IPS DF 6.9 (cell line): ENCODE measurements at places on chromosomes 4 and X.

GRCh38 chrX:136183917-136184316 is 36.6 kb downstream of the FHL1 start:
- DNase-seq, result no peak

DNA sequence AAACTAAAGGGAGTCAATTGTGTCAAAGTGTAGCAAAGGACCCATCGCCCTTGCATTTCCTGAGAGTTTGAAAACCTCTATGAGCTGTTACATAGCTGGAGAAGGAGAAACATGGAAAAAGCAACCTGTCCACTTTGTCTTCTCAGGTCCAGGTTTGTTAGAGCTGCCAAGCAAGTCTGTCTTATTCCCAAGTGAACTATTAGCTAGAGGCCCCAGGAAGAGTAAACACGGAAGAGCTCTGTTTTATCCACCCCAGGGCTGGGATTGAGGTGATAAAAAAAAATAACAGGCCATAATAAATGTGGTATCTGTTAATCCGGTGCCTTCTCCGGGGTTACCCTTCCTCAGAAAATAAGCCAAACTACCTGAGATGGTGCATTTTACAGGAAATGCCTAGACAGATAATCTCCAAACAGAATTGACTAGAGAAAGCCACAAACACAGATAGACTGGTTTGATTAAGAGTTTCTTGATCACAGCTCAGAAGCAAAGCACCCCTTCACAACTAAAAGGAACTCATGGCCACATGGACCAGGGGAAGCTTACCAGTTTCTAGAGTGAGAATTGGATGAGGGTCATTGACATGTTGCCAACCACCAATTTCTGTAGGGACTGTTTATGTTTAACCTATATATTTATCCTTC is 35.9 kb upstream of the RELL1 start:
- no peak for DNase-seq

- no peak for DNase-seq
Observed at GRCh38 chr4:128757712-128758111, 51.8 kb upstream of the JADE1 start.

- no peak for DNase-seq
Observed at GRCh38 chr4:113106108-113106507, 56.7 kb downstream of the ANK2 start.

DNA sequence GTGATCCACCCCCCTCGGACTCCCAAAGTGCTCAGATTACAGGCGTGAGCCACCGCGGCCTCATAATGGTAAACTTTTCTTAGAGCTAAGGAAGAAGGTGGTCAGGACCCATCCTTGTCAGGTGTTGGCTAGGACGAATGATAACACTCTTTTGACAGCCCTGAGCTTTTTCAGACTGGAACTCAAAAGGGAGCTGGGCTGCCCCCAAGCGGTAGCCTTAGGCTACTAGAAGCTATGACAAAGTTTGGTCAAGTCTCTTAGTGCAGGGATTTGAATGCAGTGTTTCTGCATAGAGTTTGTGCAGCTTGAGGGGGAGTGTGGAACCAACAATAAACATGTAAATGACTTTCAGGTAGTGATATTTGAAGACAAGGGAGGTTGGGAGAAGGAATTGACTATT is 11.8 kb upstream of the HSD17B10 start:
- no peak for DNase-seq

GRCh38 chr4:48169636-48170035 is 35.6 kb upstream of the TXK start:
- DNase-seq, result no peak

GRCh38 chrX:121231566-121232358 is 184.4 kb downstream of the GLUD2 start:
- DNase-seq, result no peak

DNA sequence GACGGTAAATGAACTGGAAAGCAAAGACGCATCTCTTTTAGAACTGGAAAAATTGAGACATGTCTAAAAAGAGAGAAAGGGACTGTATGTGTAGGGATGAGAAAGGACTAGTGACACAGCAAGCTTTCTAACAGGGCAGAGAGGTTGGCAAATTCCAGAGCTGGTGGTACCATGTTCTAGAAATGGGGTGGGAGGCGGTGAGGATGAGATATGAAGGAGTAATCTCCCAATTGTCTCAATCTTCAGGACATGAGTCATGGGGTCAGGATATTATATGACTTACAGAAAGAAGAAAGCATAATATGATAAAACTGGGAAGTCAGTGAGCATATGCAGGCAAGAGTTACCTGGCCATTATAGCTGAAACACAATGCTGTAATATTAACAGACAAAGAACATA is 14.2 kb downstream of the TAB3 start:
- DNase-seq, result no peak

GRCh38 chrX:101485212-101485949 is at the start of gene ARMCX4:
Gene ARMCX4, plus strand, starts transcription at chrX:101485456. Its CDS starts 3,134 bp downstream, at chrX:101488590.
- DNase-seq, result no peak

GRCh38 chrX:38402118-38402517 is 49.7 kb downstream of the OTC start:
- no peak for DNase-seq

GRCh38 chrX:131746491-131746968 is 202.7 kb downstream of the OR13H1 start:
- no peak for DNase-seq

- peak; percentile 20 for DNase-seq
Observed at GRCh38 chrX:15675490-15675921, 10.9 kb upstream of the CLTRN start.

DNA sequence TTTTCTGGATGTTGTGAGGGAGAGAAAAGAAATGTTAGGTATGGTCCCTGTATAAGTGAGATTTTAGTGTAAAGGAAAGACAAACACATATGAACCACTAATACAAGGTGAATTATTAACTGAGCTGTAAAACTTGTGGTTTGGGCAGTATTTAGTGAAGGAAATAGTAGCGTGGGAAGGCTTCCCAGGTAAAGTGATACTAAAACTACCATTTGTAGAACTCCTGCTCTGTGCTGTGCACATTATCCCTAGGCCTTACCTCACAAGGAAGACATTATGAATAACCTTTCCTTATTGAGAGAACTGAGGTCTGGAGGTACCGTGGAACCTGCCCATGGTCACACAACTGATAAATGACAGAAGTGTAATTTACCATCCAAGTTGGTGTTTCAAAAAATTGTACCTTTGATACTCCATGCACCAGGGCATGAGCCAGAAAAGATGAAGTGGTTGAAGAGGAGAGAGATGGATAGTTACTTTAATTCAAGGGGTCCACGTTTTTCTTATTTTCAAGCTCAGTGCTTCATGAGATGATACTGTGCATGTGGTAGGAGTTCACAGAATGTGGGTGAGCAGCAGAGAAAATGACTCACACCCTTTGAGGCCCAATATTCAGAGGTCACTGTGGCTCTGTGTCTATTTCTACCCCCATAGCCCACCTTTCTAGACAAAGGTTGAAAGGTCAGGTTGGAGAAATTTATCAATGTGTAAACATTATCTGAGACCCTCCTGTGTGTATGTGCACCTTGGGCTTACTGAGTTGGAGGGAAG is 2.6 kb upstream of the VSIG4 start:
- no peak for DNase-seq

DNA sequence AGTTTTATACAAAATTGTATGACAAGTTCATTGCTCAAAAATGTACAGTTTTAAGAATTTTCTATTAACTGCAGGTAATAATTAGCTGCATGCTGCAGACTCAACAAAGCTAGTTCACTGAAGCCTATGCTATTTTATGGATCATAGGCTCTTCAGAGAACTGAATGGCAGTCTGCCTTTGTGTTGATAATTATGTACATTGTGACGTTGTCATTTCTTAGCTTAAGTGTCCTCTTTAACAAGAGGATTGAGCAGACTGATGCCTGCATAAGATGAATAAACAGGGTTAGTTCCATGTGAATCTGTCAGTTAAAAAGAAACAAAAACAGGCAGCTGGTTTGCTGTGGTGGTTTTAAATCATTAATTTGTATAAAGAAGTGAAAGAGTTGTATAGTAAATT is 131.0 kb downstream of the TET2 start:
- no peak for DNase-seq

DNA sequence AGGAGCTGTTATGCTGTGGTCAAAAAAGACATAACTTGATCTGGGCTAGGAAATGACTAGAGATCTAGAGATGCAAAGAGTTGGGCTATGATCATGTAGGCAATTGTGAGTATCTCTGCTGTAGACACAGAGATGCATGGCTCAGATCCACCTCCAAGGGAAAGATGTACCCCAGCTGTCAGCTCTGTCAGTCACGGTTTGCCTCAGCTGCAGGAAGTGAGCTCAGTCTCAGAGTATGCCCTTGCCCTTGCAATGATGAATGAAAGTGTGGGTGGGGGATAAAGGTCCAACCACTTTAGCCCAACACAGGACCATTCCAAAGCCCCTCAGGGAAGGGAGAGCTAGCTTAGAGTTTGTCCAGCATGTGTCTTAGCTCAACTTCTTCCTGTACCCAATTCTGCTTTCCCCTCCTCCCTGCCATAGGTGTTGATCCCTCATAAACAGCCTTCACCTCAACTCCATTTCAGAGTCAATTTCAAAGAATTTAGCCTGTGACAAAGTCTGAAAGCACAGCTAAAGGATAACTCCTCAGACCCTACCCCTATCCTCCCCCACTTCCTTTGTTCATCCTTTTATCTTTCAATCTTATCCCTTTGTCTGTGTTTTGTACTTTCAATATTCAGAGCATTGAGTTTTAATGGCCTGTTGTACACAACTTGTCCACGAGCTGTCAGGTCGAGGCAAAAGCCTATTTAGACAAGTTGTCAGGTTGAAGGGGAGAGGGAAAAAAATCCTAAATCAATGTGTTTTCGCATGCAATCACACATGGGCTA is 90.6 kb downstream of the MID1IP1 start:
- no peak for DNase-seq

GRCh38 chr4:120725639-120726580 is 196.6 kb downstream of the PRDM5 start:
- no peak for DNase-seq

- DNase-seq, result no peak
Observed at GRCh38 chr4:184344435-184344834, 126.8 kb upstream of the ENPP6 start.

DNA sequence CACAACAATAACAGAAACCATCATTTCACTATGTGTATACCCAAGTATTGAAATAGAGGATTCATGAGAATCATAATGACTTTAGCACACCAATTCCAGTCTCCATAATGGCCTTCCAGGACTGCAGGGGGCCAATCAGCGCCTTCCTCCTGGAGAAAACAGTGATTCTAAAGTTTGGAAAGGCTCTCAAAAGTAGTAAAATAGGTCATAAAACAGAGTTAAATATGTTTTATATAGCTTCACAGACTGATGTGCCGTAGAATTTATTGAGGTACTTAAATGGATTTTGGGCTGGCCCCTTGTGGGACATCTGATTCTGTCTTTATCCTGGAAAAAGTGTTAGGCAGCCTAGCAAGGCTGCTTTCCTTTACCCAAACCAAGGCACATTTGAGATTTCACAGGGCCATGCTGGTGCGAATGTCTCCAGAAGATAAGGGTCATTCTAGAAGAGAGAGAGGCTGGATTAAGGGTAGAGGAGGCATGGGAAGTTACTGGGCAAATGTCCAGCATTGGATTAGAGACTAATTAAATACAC is 543.9 kb downstream of the GALNTL6 start:
- no peak for DNase-seq

GRCh38 chrX:74450803-74451449 is 29.6 kb downstream of the SLC16A2 start:
- DNase-seq, result no peak

- no peak for DNase-seq
Observed at GRCh38 chr4:90970021-90970420, 842.8 kb downstream of the CCSER1 start.

- no peak for DNase-seq
Observed at GRCh38 chr4:75907966-75908365, 5.7 kb upstream of the PPEF2 start.

- peak; percentile 18 for DNase-seq
Observed at GRCh38 chr4:30847167-30847566, 127.0 kb downstream of the PCDH7 start.

- DNase-seq, result no peak
Observed at GRCh38 chrX:103503163-103503852, 16.0 kb downstream of the RAB40A start.

DNA sequence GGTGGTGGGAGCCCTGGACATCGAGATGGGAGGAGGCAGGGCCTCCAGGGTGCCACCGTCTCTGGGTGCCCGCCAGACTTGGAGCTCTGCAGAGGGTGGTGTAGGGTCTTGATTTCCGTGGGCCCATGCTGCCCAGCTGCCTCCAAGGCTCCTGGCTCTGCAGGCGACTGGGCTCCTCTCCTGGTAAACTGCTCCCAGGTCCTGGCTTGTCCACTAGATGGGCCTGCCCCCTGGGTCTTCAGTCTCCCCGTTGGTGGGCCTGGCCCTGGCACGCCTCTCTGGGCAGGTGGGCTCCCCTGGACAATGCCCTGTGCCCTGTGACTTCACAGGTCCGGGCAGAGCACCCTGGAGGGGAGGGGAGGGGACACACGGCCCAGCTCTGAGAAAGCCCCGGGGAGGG is 7.7 kb downstream of the FGFR3 start:
- DNase-seq, result no peak

DNA sequence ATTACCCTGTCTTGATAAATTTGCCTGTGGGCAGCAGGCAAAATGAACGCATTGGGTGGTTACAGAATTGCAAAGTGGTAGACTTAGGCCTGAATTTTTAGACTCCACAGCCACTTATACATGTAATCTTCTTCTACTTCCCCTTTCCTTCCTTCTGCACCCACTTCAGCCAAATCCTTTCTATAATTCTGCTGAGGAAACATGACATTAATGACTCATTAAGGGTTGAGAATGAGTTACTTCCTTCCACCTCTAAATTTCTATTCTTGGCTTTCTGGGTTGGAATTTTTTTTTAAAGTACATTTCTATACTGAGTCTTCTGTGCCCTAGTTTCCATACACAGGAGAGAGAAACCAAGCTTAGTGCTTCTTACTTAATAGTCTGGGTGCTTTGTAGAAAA is 10.1 kb downstream of the PAPSS1 start:
- no peak for DNase-seq

DNA sequence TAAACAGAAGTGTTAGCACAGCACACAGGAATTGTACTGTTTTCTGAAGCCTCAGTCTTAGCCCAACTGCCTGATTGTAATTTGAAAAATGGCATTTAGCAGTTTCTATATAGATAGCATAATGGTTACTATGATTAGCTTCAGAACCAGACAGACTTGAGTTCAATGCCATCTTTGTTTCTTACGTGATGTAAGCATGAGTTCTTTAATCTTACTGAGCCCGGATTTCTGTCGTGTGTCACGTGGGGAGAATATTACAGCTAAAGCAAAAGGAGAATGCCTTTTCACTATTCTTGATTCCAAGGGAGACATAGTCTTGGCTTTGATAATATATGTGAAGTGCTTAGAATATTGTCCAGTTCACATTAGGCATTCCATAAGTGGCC is 407.3 kb downstream of the STIM2 start:
- DNase-seq, result no peak

DNA sequence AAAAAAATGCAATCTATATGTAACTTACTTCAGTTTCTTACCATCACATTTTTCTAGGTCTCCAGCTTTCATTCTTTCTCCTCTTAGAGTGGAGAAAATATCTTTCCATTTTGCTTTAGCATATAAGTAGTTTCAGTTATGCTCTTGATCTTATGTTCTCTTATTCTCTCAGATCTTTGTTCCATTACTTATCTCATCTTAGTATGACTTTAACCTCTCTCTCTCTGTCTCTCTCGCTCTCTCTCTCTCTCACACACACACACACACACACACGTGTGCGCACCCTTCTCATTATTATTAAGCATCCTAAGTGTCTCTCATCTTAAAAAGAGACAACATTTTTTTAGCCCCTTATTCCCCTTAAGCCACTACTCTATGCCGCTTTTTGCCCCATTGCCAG is 92.8 kb downstream of the FAAH2 start:
- no peak for DNase-seq
